Activated CD8-positive, alpha-beta T cell treated with anti-CD3 and anti-CD28 coated beads for 36 hours (primary cell): ENCODE measurements at places on chromosomes 1 and 21. TPM values are rescaled to one million over a fixed set of nuclear protein-coding genes. Genes with fewer than 3 reads are reported as not detected.

- no peak for DNase-seq
- H3K36me3 ChIP-seq = peaks cover 33% of the 10 kb centered on the region
- no peaks in the 10 kb centered on the region for H3K4me1 ChIP-seq
- no peak overlapping the region for H3K27ac ChIP-seq
- H3K4me3 ChIP-seq = no peak overlapping the region
Measured at GRCh38 chr1:12356004-12356890, 126.4 kb downstream of the VPS13D start.

OR2T29 gene
- not detected for total RNA-seq

GRCh38 chr1:6930732-6931300 is 145.6 kb downstream of the CAMTA1 start:
- H3K4me3 ChIP-seq = no peak overlapping the region
- H3K4me1 ChIP-seq = no peaks in the 10 kb centered on the region
- H3K27me3 ChIP-seq = peaks cover 16% of the 10 kb centered on the region
- H3K27ac ChIP-seq = no peak overlapping the region
- no peaks in the 10 kb centered on the region for H3K36me3 ChIP-seq

DNA sequence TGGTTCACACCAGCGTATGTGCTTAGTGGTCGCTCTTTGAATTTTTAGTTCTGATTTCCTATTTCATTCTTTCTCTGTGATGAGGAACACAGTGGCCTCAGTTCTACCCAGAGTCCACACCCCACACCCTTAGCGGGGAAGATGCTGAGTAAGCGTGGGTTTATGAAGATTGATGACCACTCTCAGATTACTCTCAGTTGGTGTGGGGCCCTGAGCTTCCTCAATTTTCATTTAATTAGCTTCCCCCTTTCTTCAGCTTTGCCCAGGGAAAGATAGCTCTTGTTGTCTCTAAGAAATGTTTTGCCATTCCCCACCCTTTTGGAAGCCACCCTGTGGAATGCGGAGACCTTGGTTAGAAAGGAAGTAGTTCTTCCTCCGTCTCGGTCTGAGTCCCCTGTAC is 299.9 kb upstream of the PROX1 start:
- H3K4me3 ChIP-seq = no peak overlapping the region
- no peak overlapping the region for H3K27ac ChIP-seq
- no peak for DNase-seq
- no peaks in the 10 kb centered on the region for H3K27me3 ChIP-seq
- H3K36me3 ChIP-seq = no peaks in the 10 kb centered on the region
- H3K4me1 ChIP-seq = no peaks in the 10 kb centered on the region

BCL2L15 gene
- total RNA-seq = 0.40 TPM

COA6 gene
- total RNA-seq = 59.8 TPM

DNA sequence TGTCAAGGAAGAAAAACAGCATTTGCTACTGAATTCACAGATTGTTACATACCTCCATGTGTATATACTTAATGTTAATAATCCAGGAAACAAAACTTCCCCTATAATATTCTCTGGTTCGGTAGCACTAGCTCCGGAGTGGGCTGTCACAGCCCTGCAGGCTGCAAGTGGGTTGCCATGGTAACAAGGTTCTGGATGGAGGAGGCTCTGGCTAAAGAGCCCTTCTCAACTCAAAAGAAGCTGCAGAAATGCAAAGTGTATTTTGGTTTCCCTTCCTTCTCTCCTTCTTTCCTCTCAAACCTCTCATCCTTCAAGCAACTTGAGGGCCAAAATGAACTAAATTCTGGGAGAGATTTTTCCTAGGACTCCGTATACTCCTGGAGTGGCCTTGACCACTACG is 45.2 kb downstream of the ASTN1 start:
- H3K27me3 ChIP-seq = no peaks in the 10 kb centered on the region
- H3K27ac ChIP-seq = no peak overlapping the region
- no peak overlapping the region for H3K4me3 ChIP-seq
- no peaks in the 10 kb centered on the region for H3K36me3 ChIP-seq
- no peak for DNase-seq

DNA sequence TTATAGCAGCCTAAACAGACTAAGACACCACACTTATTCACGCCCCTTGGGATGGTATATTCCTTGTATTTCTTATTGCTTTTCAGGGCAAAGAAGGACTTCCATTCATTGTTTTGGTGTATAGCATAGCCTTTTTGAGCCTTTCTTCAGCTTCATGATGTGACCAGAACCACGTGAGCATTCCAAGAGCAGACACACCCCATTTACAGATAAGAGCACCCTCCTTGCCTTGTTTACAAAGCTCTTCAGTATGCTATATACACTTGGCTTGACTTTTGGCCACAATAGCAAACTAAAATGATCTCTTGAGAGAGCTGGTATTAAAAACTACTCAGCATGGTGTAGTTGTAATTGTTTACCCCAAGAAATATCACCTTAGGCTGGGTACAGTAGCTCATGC is 78.7 kb downstream of the PIK3R3 start:
- H3K36me3 ChIP-seq = no peaks in the 10 kb centered on the region
- H3K4me3 ChIP-seq = no peak overlapping the region
- no peak for DNase-seq
- no peaks in the 10 kb centered on the region for H3K4me1 ChIP-seq
- H3K27me3 ChIP-seq = no peaks in the 10 kb centered on the region

- peaks cover 2% of the 10 kb centered on the region for H3K27me3 ChIP-seq
- no peaks in the 10 kb centered on the region for H3K36me3 ChIP-seq
- H3K4me1 ChIP-seq = no peaks in the 10 kb centered on the region
- H3K4me3 ChIP-seq = no peak overlapping the region
- DNase-seq = no peak
Measured at GRCh38 chr1:215501496-215501895, 65.6 kb upstream of the KCTD3 start.

- peaks cover 25% of the 10 kb centered on the region for H3K4me1 ChIP-seq
- H3K4me3 ChIP-seq = peak overlapping the region; percentile 90
Measured at GRCh38 chr1:44029260-44029910, 1.9 kb downstream of the SLC6A9 start.

GRCh38 chr1:234586892-234587485 is 23.0 kb downstream of the IRF2BP2 start:
- H3K27ac ChIP-seq = no peak overlapping the region
- DNase-seq = no peak
- no peak overlapping the region for H3K4me3 ChIP-seq
- H3K36me3 ChIP-seq = no peaks in the 10 kb centered on the region

- no peak overlapping the region for H3K4me3 ChIP-seq
- no peaks in the 10 kb centered on the region for H3K36me3 ChIP-seq
- H3K27ac ChIP-seq = no peak overlapping the region
- no peak for DNase-seq
- peaks cover 3% of the 10 kb centered on the region for H3K27me3 ChIP-seq
Measured at GRCh38 chr1:59952065-59952464, 25.5 kb upstream of the CYP2J2 start.

- DNase-seq = no peak
- H3K27ac ChIP-seq = peak overlapping the region; percentile 72
- H3K4me1 ChIP-seq = peaks cover 93% of the 10 kb centered on the region
Measured at GRCh38 chr1:89673251-89673650, 40.3 kb downstream of the LRRC8C start.

GJC2 gene
- 3.5 TPM for total RNA-seq

GRCh38 chr1:221149555-221150075 is 270.4 kb downstream of the HLX start:
- no peaks in the 10 kb centered on the region for H3K4me1 ChIP-seq
- H3K4me3 ChIP-seq = no peak overlapping the region
- DNase-seq = no peak
- H3K27me3 ChIP-seq = no peaks in the 10 kb centered on the region
- H3K36me3 ChIP-seq = no peaks in the 10 kb centered on the region
- no peak overlapping the region for H3K27ac ChIP-seq

DNA sequence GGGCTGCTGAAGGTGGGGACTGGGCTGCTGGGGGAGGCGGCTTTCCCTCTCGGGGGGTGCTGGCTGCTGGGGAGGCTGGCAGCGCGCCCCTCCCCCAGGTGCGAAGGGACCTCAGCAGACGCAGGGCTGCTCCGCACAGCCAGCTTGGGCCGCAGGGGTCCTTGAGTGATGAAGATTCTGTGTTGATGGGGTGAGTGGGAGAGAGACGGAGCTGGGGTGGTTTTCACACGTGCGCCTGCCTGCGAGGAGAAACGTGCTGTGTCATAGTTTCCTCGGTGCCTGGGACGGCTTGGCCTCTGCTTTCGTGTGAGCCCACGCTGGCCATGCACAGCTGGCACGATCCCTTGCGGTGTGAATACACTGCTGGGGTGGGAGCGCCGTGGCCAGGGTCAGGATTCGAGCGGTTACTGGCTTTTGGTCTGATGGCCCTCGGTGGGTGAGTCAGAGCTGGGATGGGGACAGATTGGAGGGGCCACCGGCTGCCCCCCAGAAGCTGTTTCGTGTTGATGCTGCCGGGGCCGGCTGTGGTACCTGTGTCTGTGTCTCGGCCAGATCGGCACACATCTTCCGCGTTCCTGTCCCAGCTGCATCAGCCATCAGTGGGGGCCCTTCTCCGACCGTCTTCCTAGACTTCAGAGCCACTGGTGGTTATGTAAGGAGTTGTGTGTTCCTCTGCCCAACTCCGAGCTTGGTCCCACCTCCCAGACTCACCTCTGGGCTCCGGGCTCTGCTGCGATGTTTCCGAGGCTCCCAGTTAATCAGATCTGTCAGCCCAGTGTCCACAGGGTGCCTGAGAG is 24.9 kb downstream of the PRKCZ start:
- no peak for DNase-seq
- H3K27ac ChIP-seq = no peak overlapping the region
- no peak overlapping the region for H3K4me3 ChIP-seq
- no peaks in the 10 kb centered on the region for H3K27me3 ChIP-seq
- H3K36me3 ChIP-seq = peaks cover 28% of the 10 kb centered on the region

CLDN17 gene
- not detected for total RNA-seq

NEGR1 gene
- total RNA-seq = not detected

ENAH gene
- 0.65 TPM for total RNA-seq

- H3K27me3 ChIP-seq = peaks cover 9% of the 10 kb centered on the region
- no peak overlapping the region for H3K27ac ChIP-seq
- no peak for DNase-seq
- H3K4me3 ChIP-seq = no peak overlapping the region
Measured at GRCh38 chr1:59126366-59126765, 170.5 kb upstream of the FGGY start.

DNA sequence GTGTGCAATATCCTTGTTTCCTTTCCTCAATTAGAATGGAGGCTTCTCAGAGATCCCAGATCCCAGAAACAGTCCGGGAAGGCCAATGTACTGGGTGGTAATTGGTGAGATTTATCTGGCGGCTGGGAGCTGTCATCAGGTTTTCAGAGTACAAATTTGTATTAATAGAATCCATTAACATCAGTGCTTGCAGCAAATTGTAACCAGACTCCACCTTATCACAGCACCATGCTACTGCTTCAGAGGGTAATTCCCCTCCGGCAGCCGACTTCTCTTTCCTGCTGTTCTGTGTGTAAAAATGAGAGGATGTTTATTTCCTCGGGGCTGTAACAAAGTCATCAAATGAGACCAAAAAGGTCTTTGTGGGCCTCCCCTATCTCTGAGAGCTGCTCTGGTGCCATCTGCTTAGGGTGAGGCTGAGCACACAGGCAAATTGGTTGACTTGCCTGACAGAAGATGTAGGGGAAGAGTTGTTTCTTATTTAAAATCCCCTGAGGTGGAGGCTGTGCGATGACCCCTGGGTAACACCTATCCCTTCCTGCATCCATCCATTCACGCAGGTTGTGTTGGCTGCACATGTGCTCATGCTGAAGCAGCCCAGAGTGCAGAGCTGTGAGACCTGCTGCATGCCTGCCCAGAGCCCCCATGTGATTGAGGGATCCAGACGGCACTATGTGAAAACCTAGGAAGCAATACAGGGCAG is 19.2 kb downstream of the NFASC start:
- no peaks in the 10 kb centered on the region for H3K4me1 ChIP-seq
- DNase-seq = no peak
- H3K36me3 ChIP-seq = no peaks in the 10 kb centered on the region
- H3K27ac ChIP-seq = no peak overlapping the region

DNA sequence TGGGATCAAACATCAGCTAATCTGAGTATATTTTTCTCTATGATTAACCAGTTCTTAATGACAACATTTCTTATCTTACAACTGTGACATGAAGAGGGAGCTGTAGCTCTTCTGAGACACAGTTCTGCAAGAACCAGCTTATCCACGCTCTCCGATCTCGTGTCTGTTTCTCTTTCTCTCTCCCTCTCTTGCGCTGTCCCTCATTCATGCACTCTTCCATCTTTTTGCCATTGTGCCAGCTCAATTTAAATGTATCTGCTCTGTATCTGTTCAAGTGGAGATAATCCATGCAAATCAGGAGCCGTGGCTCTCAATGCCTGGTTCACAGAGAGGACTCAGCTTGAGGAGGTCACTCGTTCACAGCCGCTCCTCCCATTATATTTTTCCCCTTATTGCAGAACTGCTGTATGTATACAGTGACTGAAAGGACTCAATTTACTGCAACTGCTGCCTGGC is 494.7 kb upstream of the ADGRL2 start:
- no peak for DNase-seq
- no peaks in the 10 kb centered on the region for H3K27me3 ChIP-seq
- no peaks in the 10 kb centered on the region for H3K36me3 ChIP-seq
- no peak overlapping the region for H3K4me3 ChIP-seq

- no peaks in the 10 kb centered on the region for H3K27me3 ChIP-seq
- H3K4me3 ChIP-seq = peak overlapping the region; percentile 34
- H3K27ac ChIP-seq = peak overlapping the region; percentile 92
- no peaks in the 10 kb centered on the region for H3K36me3 ChIP-seq
- DNase-seq = peak; percentile 92
Measured at GRCh38 chr1:16420424-16421118, 16.7 kb downstream of the SPATA21 start.

TMEM50A gene
- 89.3 TPM for total RNA-seq

- no peak overlapping the region for H3K4me3 ChIP-seq
- H3K27me3 ChIP-seq = peaks cover 8% of the 10 kb centered on the region
- no peak overlapping the region for H3K27ac ChIP-seq
- H3K36me3 ChIP-seq = no peaks in the 10 kb centered on the region
Measured at GRCh38 chr1:47906527-47907176, 90.5 kb downstream of the TRABD2B start.

GRCh38 chr21:32055305-32055704 is 182.5 kb downstream of the HUNK start:
- H3K4me3 ChIP-seq = no peak overlapping the region
- no peak overlapping the region for H3K27ac ChIP-seq
- H3K4me1 ChIP-seq = no peaks in the 10 kb centered on the region
- no peak for DNase-seq

DNA sequence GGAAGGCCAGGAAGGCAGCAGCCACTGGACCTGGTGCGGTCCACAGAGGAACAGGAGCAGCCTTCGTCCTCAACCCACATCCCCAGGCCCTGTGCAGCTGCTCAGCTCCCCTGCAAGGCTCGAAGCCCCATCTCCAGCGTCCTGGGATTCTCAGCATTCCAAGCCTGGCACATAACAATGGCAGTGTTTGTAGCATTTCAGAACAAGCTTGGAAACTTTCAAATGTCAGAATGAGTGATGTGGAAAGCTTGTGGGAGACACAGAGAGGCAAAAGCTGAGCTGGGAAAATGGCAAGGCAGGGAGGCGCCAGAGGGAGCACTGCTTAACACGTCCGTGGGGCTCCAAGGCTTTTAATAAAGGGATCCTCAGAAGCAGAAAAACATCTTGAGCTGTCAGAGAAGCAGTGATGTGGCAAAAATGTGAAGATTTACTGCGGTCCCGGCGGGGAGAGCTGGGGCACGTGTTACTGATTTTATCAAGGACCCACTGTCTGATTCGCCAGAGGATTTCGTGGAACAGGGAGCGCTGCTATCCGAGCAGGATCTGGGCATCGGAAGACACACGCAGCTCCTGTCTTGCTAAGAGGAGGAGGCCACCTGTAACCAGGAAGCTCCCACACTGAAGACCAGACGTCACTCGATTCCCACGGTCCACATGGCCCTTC is 38.1 kb downstream of the TOMM20 start:
- peaks cover 8% of the 10 kb centered on the region for H3K4me1 ChIP-seq
- H3K4me3 ChIP-seq = no peak overlapping the region
- DNase-seq = no peak
